ENCODE measurements at places on chromosomes 11 and 22.
A peak's percentile ranks its signal among the peaks of the same experiment; 100 is the strongest.

DNA sequence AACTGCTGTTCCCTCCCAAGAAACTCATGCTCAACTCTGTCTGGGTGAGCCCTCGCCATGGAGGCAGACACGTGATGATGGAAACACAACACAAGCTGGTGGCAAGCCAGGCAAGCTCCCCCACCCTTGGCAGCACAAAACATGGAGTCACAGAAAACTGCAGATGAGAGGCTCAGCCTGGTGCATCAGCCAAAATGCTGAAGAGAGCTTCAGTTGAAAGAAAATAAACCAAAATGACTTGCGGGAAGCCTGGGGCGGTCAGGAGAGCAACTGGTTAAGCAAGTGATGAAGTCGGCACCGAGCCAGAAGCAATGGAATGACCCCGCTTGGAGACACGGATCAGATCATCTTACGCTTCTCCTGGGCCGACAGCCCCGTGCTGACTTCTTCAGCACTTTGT is 68.3 kb downstream of the C11orf58 start:
- DNase-seq, result no peak

DNA sequence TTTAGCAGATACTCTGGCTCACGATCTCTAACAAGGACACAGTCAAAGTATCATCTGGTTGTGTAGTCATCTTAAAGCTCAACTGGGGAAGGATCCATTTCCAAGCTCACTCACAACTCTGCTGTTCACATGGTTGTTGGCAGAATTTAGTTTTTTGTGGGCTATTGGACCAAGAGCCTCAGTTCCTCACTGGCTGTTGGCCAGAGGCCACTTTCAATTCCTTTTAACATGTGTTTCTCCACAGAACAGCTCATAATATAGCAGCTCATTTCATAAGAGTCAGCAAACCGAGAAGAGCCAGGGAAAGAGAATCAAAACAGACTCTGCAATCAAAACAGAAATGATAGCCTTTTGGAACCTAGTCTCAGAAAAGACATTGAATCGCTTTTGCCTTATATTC is 22.6 kb downstream of the IZUMO1R start:
- DNase-seq, result no peak

GRCh38 chr11:121553389-121553788 is 100.6 kb upstream of the SORL1-AS1 start:
- DNase-seq, result no peak

- DNase-seq, result peak; percentile 80
Measured at GRCh38 chr11:6353367-6353987, 33.2 kb upstream of the CAVIN3 start.

DNA sequence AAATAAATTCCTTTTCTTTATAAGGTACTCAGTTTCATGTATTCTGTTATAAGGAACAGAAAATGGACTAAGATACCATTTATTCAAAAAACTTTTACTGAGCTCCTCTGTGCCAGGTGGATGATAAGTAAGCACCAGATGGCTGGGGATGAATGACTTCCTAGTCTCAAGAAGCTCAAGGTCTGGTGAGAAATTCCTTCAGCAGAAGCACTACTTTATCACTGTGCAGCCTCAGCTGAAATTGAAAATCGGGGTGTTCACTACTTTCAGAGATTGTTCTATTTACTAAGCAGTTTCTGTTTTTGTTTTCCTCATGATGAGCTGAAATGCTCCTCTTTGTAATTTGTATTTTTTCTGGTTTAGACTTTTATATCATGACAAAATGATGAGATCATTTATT is 7.8 kb downstream of the LDHAL6A start:
- DNase-seq, result no peak

GRCh38 chr11:16775614-16776283 is 37.3 kb downstream of the C11orf58 start:
- DNase-seq, result no peak

DNA sequence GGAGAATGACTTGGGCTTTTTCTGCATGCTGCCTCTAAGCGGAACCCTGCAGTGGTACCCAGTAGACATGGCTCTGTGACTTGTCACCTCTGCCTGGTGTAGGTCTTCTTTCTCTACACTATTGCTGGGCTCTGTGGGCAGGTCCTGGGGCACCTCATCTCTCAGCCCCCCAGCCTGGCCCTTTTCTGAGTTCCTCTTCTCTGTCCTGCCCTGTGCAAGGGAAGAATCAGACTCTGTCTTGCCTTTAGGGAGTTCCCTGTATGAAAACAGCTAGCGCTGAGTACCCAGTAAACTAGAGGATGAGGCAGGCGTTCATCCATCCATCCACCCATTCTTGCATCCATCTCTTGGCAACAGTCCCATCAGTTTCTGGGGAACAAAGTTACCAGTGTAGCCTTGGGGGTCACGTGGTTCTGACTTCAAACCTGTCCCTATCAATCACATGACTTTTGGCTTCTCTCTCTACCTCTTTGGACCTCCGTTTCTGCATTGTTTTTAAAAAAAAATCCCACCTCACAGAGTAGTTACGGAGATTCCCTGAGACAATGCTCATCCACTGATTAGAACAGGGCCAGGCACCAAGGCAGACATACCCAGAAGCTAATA is 86.4 kb upstream of the WNT11 start:
- DNase-seq, result no peak

GRCh38 chr22:42961810-42962209 is 53.1 kb downstream of the PACSIN2 start:
- no peak for DNase-seq

DNA sequence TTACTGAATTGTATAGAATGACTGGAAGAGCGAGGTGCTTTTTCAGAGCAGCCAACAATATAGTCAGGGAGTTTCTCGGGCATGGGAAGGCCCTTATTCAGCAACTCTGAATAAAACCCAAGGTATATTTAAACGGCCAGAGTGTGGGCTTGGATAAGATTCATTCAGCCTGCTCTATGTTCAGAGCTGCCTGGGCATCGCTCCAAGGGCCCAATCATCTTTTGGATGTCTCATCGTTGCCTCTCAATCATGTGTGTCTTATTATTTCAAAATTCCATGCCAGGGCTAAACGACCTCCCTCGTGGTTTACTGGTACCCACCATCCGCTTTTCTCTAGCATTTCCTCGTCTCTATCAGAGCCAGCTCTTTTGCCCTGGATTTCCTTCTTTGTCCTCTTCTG is 19.5 kb upstream of the NTM start:
- DNase-seq, result no peak

- no peak for DNase-seq
Measured at GRCh38 chr11:1772270-1773130, 8.8 kb upstream of the CTSD start.

- DNase-seq, result no peak
Measured at GRCh38 chr22:25806579-25806978, 64.6 kb downstream of the MYO18B start.

- no peak for DNase-seq
Measured at GRCh38 chr22:50418624-50419023, 56.2 kb downstream of the SBF1 start.

GRCh38 chr11:129703846-129704245 is 111.8 kb upstream of the TMEM45B start:
- no peak for DNase-seq

- DNase-seq, result no peak
Measured at GRCh38 chr22:27205492-27206373, 548.3 kb downstream of the MIAT start.

DNA sequence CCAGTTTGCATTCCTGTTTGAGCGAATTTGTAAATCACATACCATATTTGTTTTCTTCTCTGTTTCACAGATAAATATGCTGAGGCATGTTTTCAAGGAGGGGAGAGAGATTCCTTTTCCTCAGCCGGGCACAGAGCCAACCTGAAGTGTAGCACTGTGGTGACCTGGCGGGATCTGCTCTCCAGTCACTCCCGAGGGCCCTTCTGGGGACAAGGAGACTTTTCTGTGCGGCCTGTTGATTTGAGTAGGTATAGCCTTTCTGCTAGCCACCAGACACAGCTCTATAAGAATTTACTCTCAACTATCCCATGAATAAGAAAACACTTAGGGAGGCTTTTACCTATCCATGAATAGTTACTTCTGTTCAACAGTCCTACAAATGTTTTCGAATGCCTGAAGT is 63.5 kb upstream of the FDX1 start:
- no peak for DNase-seq

DNA sequence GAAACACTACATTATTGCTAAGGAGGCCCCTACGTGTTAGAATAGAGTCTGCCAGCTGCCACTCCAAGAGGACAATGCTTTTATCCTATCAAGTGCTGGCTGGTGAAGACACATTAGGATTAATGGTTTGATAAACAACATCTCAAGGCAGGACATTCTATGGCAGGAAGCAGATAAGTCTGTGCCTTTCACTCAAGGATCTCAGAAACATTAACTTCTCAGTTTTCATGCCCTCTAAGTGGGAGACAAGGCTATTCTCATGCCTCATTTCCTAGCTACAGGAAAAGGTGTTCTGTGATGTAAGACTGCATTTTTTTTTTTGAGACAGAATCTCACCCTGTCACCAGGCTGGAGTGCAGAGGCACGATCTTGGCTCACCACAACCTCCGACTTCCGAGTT is 23.5 kb upstream of the TIMP3 start:
- DNase-seq, result no peak

DNA sequence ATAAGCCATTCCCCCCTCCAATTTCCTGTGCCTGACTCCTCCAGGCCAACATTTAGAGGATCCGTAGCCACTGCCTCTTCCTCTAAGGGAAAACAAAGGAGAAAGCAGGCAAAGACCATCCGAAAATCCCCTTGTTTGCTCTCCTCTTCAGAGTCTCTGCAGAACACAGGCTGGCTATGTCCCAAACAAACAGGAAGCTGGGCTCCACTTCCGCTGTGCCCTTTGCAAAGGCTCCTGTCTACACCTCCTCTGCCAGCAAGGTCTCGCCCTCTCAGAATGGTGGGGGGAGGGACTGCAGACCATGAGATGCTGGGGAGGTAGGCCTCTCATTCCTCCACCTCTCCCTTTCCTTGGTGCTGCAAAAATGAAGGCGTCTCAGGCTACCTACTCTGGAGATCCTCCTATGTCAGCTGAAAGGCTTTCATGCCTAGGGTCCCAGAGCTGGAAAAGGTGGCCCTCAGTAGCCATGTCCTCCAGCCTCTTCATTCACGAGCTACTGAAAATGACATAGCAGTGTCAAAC is 596.2 kb downstream of the BUD13 start:
- DNase-seq, result no peak

DNA sequence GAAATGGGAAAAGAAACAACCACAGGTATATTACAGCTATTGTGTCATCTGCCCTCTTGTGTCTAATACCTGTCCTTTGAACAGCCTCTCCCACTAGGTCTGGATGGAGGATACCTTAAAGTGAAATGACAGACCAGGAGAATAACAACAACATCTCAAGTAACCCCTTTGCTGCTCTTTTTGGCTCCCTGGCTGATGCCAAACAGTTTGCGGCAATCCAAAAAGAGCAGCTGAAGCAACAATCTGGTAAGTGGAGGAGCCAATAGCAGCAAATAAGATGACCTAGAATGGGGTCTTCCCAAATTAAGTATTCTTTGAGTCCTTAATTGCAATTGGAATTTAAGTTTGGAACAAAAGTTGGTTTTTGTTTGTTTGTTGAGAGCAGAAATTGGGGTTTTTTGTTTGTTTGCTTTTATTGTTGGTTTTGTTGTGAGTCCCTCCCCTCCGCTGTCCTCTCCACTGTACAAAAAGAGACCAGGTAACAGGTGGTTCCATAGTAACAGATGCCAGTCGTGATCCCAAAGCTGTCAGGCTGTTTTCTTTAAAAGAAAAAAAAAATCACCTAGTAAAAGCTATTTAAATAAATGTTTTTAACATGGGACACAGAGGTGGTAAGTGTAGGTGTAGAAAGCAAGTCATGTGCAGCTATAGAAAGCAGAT is 5.7 kb downstream of the UBE4A start:
- DNase-seq, result no peak

GRCh38 chr11:70688142-70688541 is 289.8 kb downstream of the CTTN start:
- DNase-seq, result no peak

GRCh38 chr11:14374922-14375830 is 16.2 kb upstream of the RRAS2 start:
- DNase-seq, result no peak

- no peak for DNase-seq
Measured at GRCh38 chr22:33124471-33124870, 66.3 kb upstream of the SYN3 start.

DNA sequence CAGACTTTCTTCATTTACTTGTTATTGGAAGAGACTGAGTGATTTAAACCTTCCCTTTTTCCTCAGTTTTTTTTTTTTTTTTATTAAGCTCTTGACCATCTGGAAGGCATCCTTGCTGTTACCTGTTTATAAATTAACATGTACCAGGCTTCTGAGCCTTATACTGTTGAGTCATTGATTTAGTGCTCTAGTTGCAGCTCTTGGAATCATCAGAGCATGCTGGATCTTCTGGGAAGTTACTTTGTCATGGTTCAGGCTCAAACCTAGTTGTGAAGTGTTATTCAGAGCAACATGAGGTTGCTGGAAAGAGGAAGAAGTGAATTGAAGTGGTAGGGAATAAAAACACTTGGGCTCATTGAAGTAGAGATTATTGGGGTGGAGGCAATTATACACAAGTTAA is 6.3 kb downstream of the ZDHHC5 start:
- no peak for DNase-seq

DNA sequence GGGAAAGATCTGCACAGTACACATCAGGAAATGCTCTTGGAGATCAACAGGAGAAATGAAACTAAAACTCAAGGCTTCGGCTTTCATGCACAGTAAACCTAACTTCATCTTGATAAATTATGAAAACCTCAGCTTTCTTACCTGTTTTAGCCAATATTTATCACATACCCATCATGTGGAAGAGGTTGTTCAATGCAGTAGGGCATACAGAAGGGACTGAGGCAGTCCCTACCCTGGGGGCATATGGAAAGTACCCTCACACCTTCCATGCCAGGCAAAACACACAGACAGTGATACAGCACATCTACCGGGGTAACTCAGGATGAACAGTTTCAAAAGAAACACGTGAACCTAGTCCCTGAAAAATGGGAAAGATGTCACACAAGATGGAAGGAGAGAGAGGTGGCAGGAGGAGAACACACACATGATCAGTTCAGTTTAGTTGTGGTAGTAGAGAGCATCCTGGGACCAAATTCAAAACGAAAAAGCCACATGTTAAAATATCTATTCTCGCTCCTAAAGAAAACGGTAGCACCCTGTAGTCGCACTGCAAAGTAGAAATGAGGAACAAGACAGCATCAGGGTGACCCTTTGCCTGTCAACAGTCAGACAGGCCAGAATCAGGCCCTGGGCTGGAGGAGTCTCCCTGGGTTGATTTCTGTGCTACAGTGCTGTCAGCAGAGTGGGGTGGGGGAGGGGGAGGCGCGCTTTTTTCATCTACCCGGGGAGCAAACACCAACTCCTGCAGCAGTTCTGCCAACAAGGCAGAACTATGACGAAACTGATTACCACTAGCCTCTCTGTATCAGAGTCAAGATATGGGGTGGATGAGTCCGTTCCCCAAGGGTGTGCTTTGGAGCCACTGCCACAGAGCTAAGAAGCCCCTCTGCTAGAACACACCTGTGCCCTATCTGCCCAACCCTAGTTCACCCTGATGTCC is 1.3 kb downstream of the HIRA start:
- DNase-seq, result no peak

DNA sequence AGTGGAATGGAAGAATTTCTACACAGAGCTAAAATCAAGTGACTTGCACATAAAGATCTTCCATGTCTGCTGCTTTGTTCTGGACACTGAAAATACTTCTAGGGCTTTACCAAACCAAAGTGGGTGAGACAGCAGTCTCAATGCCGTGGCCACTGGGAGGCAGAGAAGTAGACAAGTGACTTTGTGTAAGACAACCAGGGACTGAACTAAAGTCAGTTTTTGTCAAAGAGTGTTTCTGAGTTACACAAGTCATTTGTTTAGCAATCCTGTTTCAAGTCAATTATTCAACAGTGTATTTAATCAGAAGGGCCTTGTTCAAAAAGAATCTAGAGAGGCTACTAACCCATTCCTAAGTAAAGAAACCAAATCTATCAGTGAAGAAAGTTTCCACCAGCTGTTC is 46.6 kb downstream of the TCP11L1 start:
- no peak for DNase-seq
